ENCODE measurements at places on chromosomes 2 and 18. TPM values are rescaled to one million over a fixed set of nuclear protein-coding genes. Genes with fewer than 3 reads are reported as not detected.

- H3K27ac ChIP-seq, result no peak overlapping the region
- no peak overlapping the region for H3K4me3 ChIP-seq
- no peak for DNase-seq
- no peaks in the 10 kb centered on the region for H3K36me3 ChIP-seq
Observed at GRCh38 chr18:49850636-49851035, 37.3 kb upstream of the ACAA2 start.

DNA sequence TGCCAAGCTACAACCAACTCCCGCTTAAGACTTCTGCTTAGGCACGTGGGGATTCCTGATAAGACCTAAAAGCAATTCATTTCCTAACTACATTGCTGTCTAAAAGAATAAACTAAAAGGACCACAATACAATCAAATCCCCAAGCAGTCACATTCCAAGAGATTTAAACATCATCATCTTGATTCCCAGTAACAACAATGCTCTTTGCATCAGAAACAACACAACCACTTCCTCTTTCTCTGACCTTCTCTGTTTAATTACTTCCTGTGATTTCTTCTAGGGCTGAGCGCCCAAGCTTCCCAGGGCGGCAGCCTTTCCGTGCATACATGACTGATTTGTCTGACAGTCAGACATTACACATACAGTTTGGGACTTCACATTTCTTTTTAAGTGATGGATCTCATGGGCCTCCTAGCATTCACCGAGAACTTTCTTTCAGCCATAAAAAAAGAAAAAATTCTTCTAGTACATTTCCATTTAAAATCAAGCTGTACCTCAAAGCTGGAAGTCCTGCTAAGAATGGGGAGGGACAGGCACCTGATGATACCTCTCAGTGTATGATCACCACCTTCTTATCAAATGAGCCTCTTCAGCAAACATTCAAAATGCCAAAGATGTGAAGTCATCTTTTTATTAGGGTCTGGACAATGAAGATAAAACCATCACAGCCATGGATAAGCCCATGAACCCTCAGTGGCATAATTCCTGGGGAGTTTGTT, 11.5 kb downstream of the SPRED2 start:
- H3K4me3 ChIP-seq, result no peak overlapping the region
- H3K36me3 ChIP-seq, result no peaks in the 10 kb centered on the region
- H3K4me1 ChIP-seq, result peaks cover 9% of the 10 kb centered on the region
- H3K27me3 ChIP-seq, result no peaks in the 10 kb centered on the region

DNA sequence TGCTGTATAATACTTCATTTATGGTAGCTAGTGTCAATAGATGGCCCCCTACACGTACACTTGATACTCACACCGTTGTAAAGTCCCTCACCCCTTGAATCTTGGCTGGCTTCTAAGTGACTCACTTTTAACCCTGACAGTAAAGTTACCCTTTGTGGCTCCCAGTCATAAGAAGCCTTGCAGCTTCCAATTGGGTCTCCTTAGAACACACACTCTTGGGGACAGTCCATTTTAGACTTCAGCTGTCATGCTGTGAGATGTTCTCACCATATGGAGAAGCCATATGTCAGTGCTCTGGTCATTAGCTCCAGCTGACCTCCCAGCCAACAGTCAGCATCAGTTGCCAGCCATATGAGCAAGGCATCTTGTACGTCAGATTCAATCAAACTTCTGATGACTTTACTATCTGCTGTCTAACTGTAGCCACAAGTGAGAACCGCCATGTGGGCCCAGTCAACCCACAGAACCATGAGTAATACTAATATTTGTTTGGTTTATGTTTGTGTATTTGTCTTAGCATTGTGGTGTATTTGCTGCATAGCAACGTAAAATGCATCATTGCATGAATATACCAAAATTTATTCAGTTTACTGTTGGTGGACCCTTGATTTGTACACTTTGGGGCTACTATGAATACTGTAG, 68.3 kb downstream of the PTPN4 start:
- H3K4me3 ChIP-seq, result no peak overlapping the region
- H3K4me1 ChIP-seq, result no peaks in the 10 kb centered on the region
- no peak overlapping the region for H3K27ac ChIP-seq
- no peak for DNase-seq

GRCh38 chr2:46142546-46143428, 154.4 kb upstream of the EPAS1 start:
- H3K4me3 ChIP-seq, result no peak overlapping the region
- no peak overlapping the region for H3K27ac ChIP-seq
- H3K36me3 ChIP-seq, result no peaks in the 10 kb centered on the region

- no peak overlapping the region for H3K4me3 ChIP-seq
- no peak for DNase-seq
- no peaks in the 10 kb centered on the region for H3K27me3 ChIP-seq
Observed at GRCh38 chr2:217186668-217187159, 326.9 kb upstream of the TNP1 start.

- H3K36me3 ChIP-seq, result no peaks in the 10 kb centered on the region
- H3K27me3 ChIP-seq, result no peaks in the 10 kb centered on the region
- H3K4me3 ChIP-seq, result no peak overlapping the region
- no peaks in the 10 kb centered on the region for H3K4me1 ChIP-seq
Observed at GRCh38 chr18:52312346-52312745, 27.7 kb upstream of the DCC start.

GRCh38 chr18:59932401-59932800, 32.6 kb downstream of the PMAIP1 start:
- H3K27ac ChIP-seq, result no peak overlapping the region
- H3K4me1 ChIP-seq, result no peaks in the 10 kb centered on the region
- no peak for DNase-seq
- no peak overlapping the region for H3K4me3 ChIP-seq

GRCh38 chr2:134134827-134135226, 119.0 kb upstream of the MGAT5 start:
- H3K4me1 ChIP-seq, result peaks cover 20% of the 10 kb centered on the region
- no peak for DNase-seq
- no peak overlapping the region for H3K27ac ChIP-seq
- no peak overlapping the region for H3K4me3 ChIP-seq
- no peaks in the 10 kb centered on the region for H3K36me3 ChIP-seq

GRCh38 chr18:54532962-54533361, 58.1 kb upstream of the DYNAP start:
- no peaks in the 10 kb centered on the region for H3K36me3 ChIP-seq
- H3K4me1 ChIP-seq, result no peaks in the 10 kb centered on the region
- DNase-seq, result no peak
- no peak overlapping the region for H3K27ac ChIP-seq
- no peak overlapping the region for H3K4me3 ChIP-seq

- H3K4me3 ChIP-seq, result no peak overlapping the region
- DNase-seq, result no peak
- H3K36me3 ChIP-seq, result no peaks in the 10 kb centered on the region
- peaks cover 32% of the 10 kb centered on the region for H3K4me1 ChIP-seq
- peak overlapping the region; percentile 11 for H3K27ac ChIP-seq
Observed at GRCh38 chr2:96530474-96531357, 5.8 kb upstream of the ARID5A start.

- no peaks in the 10 kb centered on the region for H3K27me3 ChIP-seq
- no peak for DNase-seq
- no peaks in the 10 kb centered on the region for H3K4me1 ChIP-seq
- no peak overlapping the region for H3K4me3 ChIP-seq
- no peaks in the 10 kb centered on the region for H3K36me3 ChIP-seq
Observed at GRCh38 chr2:118372886-118373830, 284.9 kb downstream of the INSIG2 start.

DNA sequence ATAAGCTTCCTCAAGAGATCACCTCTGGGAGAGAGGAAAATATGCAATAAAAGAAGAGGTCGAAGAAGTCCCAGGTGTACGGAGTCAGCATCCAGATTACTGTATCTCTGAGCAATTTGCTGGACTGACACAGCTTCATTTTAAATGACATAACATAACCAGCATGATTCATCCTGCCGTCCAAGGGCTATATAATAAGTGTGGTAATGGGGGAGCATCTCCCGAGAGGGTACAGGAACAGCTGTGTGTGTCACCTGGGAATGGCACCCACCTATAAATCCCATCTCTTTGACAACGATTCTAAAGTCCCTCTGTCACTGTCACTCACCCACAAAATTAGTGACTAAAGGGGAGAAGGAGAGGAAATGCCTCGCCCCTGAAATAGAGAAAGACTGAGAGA, 19.3 kb upstream of the FZD7 start:
- no peak for DNase-seq
- no peak overlapping the region for H3K4me3 ChIP-seq
- H3K36me3 ChIP-seq, result no peaks in the 10 kb centered on the region
- H3K27me3 ChIP-seq, result no peaks in the 10 kb centered on the region

DNA sequence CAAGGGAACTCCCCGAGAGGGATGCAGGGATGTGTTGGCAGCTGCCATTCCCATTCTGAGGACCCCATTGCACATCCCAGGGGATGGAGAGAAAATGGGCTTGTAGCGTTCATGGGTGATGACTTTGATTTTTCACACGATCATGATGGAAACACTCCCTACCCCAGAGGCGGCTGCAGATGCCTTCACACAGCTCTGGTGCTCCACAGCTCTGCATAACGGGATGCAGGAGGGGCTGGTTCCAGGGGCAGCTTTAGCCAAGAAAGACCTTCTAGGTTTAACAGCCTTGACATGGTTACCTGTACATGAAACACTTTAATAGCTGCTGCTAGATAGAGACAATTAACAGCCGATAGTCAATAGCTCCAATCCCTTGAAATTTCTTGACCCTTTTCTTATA, 88.7 kb downstream of the TPO start:
- H3K27ac ChIP-seq, result no peak overlapping the region
- no peak overlapping the region for H3K4me3 ChIP-seq
- no peaks in the 10 kb centered on the region for H3K27me3 ChIP-seq
- no peak for DNase-seq

DNA sequence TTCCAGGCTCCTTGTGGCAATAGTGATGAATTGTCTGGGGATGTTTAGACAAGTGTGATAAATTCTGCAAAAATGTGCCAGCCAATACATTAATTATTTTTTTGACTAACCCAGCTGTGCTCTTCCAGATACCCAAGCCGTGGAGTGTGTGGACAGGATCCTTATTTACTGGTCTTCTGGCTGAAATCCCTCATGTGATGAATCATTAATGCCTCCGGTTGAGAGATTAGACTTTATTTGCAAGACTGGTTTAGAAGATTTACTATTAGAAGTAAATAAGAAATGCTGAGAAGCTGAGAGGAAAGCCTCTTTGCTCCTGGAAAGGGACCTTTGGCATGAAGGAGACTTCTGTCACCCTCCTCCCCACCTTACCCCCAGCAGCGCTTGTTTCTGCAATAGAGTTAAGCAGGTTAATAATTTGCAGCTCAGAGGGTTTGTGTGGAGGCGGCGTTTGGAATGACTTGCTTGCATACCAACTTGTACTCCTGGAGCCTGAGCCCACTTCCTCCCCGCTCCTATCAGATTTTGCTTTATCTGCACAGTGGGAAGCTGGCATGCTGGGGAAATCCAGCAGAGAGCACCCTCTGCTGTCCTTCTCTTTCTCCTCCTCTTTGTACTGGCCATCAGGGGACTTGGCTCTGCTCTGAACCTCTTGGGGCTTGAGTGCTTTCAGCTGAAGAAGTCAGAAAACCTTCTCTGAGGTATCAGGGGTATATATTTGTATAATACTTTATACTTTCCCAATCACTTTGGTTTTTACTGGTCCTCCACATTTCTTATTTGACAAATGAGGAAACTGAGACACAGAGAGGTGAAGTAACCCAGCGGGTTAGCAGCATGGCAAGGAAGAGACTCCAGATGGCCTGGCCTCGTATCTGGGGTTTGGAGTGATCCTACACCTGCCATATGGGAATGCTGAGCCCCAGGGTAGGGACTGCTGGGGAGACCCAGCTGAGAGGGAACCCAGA, 16.3 kb downstream of the SLC3A1 start:
- H3K36me3 ChIP-seq, result no peaks in the 10 kb centered on the region
- no peak overlapping the region for H3K27ac ChIP-seq
- no peaks in the 10 kb centered on the region for H3K27me3 ChIP-seq
- H3K4me1 ChIP-seq, result peaks cover 7% of the 10 kb centered on the region

DNA sequence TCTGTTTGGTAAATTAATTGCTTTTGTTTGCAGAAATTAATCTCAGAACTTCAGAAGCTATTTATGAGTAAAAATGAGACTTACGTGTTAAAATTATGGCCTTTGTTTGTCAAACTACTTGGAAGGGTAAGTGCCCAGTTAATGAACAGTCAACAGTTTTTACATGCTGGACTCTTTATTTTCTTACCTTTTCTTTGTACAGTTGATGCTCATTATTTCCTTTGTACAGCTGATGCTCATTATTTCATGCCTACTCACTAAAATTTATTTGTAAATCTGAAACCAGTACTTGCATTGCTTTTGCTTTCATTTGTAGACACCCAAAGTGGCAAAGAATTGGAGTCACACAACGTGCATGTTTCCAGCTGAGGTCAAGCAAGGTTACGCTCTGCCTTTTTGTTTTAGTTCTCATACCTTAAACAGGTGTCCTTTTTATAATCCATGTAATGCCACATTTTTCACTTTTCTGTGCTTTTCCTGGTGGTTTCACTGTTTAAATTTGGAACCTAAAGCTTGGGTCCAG, 13.3 kb downstream of the RIF1 start:
- no peak for DNase-seq
- no peaks in the 10 kb centered on the region for H3K27me3 ChIP-seq
- H3K27ac ChIP-seq, result no peak overlapping the region
- H3K4me3 ChIP-seq, result no peak overlapping the region
- peaks cover 20% of the 10 kb centered on the region for H3K36me3 ChIP-seq

DNA sequence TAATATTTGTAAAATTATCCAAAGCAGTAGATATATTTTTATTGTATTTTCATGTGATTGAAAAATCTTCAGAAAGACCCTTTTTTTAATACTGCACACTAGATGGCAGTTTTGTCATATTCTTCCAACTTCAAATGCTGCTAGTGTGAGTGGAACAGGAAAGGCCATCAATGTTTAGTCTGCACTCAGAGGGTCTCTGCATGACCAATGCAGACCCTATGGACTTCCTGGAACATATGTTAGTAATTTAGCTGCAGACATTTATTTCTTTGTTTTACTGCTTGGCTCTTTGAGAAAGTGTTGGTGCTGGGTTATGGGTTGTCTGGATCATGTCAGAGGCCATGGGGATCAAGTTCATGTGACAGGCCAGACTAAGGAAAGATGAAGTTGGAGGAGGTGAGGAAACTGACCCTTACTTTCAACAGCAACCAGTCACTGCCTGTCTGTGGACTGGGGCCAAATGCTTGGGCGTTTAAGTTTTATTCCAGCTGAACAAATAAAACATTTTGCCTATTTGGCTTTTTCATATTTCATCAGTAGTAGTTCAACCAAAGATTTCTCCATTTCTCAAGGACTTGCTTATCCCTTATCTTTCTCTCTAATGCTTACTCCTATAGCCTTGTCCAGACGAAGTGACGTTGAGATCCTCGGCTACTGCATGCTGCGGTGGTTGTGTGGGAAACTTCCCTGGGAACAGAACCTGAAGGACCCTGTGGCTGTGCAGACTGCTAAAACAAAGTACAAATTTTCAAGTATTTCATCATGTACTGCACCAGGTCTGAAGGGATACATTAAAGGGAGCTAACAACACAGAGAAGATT, 84.8 kb downstream of the VRK2 start:
- H3K27me3 ChIP-seq, result no peaks in the 10 kb centered on the region
- DNase-seq, result peak; percentile 34
- no peak overlapping the region for H3K4me3 ChIP-seq

- DNase-seq, result no peak
- no peak overlapping the region for H3K4me3 ChIP-seq
- no peaks in the 10 kb centered on the region for H3K36me3 ChIP-seq
- no peaks in the 10 kb centered on the region for H3K4me1 ChIP-seq
Observed at GRCh38 chr2:17634997-17635396, 94.5 kb downstream of the VSNL1 start.

- H3K27me3 ChIP-seq, result no peaks in the 10 kb centered on the region
- no peak overlapping the region for H3K27ac ChIP-seq
- no peaks in the 10 kb centered on the region for H3K36me3 ChIP-seq
- no peak for DNase-seq
Observed at GRCh38 chr2:75007819-75008218, 49.4 kb downstream of the POLE4 start.

The ZAP70 gene
- total RNA-seq, result 5.1 TPM

The CCDC68 gene
- total RNA-seq, result 10.6 TPM

The ACTG2 gene
- 20.5 TPM for total RNA-seq

The AFG3L2 gene
- 39.5 TPM for total RNA-seq

The NAT8 gene
- total RNA-seq, result not detected

The CENPA gene
- total RNA-seq, result 1.5 TPM
